ENCODE measurements at places on chromosomes 12 and 14.

- DNase-seq: no peak
Observed at GRCh38 chr12:117441751-117442150, 80.3 kb upstream of the NOS1 start.

DNA sequence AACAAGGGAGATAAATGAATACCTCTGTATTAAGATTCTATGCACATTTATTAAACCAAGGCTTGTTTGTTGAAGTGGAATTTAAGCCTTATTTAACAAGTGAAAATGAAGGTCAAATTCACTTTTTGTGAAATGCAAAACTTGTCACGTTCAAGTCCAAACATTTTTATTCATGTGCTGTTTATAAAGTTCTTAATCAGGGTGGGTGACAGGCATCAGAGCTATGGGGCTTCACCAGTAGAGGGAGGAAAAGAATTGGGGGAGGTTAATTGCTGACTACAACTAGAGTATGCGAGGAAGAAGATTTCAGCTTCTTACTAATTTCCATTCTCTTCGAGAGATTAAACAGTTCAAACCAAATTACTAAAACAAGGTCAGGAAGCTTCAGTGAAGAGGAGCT lies 9.7 kb downstream of the MOK start:
- DNase-seq: no peak

DNA sequence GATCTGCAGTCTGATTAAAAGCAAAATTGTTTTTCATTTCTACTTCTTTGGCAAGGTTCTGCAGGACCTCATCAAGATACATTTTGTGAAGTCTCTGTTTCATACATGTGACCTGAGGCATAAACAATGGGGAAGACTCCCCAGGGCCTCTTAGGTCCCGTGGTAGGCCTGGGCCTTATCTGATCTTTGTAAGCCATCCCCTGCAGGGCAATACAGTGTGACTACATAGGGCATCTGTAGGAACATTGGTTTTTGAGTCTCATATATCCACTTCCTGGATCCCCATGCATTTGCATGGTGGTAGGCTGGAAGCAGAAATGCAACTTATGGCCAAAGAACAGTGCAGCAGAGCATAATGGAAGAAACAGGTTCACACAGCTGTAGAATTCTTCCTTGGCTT lies 6.0 kb downstream of the FAR2 start:
- no peak for DNase-seq

DNA sequence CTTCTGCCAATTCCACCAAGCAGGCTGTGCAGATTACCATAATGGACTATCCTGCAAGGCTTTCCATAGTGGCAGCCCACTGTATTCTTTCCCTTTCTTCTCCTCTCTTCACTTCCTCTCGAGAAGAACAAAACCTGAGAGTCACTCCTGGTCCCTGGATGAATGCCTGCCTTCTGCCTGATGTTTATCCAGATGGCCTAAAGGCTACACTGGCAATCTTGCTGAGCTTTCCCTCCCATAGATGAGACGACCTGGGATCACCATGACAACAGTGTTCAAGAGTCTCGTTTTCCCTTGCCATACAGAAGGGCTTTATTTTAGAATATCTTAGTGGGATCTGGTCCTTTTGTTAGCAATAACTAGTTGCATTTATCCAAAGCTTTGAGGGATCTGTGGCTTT lies 142.3 kb downstream of the RTN1 start:
- DNase-seq: no peak

DNA sequence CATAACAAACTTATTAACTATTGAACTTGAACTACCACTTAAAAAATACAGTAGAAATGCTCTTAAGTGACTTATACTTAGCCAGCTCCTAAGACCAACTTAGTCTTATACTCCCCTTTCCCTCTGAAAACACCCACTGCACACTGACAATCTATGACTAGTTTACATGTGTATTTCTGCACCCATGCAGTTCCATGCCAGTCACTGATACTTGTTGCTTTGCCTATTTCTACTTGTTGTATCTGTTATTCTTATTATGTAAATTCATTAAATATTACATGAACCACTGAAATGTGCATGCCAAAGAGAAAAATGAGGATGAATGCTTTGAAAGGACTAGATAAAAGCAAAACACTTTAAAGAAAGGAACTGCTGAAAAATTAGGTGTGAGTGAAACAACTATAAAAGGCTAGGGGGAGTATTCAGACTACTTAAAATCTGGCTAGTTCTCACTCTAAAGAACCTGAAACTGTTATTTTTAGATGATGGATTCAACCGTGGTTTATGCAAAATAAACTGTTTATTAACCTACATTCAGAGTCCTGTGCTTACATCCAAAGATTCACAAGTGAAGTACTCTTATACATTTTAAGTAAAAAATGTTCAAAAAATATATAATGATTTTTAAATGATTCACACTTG lies 74.7 kb downstream of the RPS6KA5 start:
- no peak for DNase-seq

DNA sequence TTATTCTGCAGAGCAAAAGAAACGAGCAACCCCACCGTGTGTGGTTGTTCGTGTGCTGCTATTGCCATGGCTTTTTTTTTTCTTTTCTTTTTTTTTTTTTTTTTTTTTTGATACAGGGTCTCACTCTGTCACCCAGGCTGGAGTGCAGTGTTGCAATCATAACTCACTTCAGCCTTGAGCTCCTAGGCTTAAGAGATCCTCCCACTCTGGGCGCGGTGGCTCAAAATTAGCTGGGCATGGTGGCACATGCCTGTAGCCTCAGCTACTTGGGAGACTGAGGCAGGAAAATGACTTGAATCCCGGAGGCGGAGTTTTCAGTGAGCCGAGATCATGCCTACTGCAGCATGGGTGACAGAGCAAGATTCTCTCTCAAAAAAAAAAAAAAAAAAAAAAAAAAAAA lies 144.2 kb downstream of the ESR2 start:
- no peak for DNase-seq

DNA sequence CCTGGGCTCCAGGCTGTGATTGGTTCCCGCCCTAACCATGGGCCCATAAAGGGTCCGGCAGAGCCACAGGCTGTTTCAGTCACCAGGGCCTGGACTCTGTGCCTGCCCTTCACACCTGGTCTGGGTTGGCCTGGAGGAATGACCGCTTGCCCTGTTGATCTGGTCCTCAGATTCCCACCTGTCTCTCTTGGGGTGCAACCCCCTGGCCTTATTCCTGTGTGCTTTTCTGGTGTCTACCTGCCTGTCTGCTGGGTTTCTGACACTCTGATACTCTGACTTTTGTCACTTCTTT lies 2.9 kb upstream of the KRT83 start:
- DNase-seq: no peak

GRCh38 chr12:3319723-3320492 lies 171.1 kb upstream of the PRMT8 start:
- DNase-seq: no peak

- DNase-seq: no peak
Observed at GRCh38 chr14:70333289-70333688, 26.2 kb downstream of the COX16 start.

DNA sequence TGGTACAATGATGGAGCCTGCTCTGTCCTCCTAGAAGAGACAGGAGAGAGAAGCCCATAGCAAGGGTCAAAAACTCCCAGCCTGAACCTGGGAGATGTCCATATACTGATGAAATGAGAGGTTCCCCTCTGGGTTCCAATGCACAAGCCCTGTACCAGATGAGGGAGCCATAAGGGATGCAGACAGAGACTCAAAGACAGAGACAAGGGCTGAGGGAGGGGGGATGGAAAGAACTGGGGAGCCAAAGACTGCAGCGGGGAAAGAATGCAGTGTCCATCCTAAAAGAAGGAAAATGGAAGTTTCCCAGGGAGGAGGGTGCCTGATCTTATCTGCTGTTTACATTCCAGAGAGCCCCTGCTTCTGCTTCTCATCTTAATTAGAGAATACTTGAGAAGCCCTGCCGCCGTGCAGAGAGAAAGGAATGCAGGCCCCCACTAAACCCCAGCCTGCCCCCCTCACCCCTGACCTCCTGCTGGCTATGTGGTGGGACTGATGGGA lies 27.7 kb downstream of the KRT18 start:
- DNase-seq: no peak

DNA sequence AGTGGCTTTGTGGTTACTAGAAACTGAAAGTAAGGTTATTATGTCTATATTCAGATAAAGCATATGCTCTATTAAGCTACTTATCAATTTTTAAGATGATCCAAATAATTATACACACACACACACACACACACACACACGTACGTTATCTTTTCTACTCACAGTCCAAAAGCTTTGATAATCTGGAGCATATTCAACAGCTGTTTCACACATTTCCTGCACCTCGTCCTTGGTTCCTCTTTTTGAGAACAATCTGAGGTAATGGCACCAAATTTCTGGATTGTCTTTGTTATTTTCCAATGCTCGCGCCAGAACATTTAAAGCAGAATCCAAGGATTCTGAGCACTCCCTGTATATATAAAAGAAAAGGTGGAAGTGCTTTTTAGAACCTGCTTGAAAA lies 37.5 kb downstream of the ZFC3H1 start:
- no peak for DNase-seq

All from NCI-H1930 (cell line).